ENCODE measurements at places on chromosomes 3 and 15.

DNA sequence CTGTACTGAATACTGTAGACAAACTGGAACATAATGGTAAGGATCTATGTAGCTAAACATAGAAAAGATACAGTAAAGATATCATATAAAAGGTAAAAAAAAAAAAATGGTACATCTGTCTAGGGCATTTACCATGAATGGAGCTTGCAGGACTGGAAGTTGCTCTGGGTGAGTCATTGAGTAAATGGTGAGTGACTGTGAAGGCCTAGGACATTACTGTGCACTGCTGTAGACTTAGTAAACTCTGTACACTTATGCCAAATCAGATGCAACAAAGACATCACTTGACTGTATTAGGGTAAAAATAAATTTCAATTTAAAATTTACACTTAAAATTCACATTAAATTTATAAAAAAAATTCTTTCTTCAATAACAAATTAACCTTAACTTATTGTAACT is 281.3 kb upstream of the LMCD1 start:
- DNase-seq: no peak

- no peak for DNase-seq
Observed at GRCh38 chr3:182797876-182798275, 4.6 kb downstream of the ATP11B start.

- no peak for DNase-seq
Observed at GRCh38 chr15:93270937-93271467, 182.0 kb upstream of the RGMA start.

DNA sequence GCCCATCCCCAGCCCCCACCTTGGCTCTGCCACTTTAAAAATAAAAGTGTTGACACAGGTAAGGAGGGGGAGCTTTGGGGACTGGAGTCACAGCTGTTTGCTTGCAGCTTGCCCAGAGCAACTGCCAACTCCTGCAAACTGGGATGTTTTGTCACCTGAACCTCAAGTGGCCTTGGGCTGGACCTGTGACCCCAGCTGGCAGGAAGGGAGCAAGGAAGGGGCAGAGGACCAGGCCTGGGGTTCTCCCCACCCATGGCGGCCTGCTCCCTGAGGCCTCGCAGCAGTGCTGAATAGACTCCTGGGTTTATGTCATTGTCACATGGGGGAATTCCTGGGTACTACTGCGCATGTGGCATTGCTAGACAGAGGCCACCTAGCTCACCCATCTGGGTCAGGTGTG is 246.9 kb upstream of the TLE3 start:
- DNase-seq: no peak

DNA sequence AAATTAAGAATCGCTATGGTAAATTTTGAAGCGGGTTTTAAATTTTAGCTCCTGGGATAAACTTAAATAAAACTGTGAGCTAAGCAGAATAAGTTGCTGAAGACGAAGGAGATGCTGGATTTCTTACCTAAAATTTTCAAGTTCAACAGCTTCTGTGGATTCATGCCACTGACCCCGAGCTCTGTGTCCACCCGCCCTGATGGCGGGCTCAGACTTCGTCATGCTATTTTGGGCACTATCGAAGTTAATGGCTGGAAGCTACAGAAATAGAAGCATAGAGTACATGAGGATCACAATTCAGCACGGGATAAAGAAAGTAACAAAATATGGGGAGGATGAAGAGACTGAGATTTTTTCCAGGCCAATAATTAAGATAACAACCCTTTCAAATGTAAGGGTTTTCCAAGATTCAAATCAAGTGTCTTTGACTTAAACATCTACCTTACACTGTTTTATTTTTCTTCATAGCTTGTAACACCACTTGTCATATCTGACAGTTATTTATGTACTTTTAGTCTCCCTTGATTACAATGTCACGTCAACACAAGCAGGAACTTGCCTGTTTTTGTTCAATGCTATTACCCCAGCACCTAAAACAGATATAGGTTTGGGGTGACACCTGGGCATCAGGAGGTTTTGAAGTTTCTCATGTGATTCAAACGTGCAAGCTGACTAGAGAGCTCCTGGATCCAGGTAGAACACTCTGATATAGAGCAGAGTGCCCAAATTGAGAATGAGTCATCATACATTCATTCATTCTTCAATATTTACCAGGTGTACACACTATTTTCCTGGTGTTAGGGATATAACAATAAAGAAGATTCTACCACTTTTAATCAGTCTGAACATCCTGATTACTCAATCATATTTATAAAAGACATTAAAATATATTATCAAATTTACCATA is 23.0 kb downstream of the NEK10 start:
- no peak for DNase-seq

- DNase-seq: peak; percentile 49
Observed at GRCh38 chr15:77959432-77959879, 118.1 kb downstream of the TBC1D2B start.

- no peak for DNase-seq
Observed at GRCh38 chr15:38624244-38625205, 59.9 kb upstream of the RASGRP1 start.

- no peak for DNase-seq
Observed at GRCh38 chr3:56467801-56468183, 475 bp downstream of the ERC2 start.

DNA sequence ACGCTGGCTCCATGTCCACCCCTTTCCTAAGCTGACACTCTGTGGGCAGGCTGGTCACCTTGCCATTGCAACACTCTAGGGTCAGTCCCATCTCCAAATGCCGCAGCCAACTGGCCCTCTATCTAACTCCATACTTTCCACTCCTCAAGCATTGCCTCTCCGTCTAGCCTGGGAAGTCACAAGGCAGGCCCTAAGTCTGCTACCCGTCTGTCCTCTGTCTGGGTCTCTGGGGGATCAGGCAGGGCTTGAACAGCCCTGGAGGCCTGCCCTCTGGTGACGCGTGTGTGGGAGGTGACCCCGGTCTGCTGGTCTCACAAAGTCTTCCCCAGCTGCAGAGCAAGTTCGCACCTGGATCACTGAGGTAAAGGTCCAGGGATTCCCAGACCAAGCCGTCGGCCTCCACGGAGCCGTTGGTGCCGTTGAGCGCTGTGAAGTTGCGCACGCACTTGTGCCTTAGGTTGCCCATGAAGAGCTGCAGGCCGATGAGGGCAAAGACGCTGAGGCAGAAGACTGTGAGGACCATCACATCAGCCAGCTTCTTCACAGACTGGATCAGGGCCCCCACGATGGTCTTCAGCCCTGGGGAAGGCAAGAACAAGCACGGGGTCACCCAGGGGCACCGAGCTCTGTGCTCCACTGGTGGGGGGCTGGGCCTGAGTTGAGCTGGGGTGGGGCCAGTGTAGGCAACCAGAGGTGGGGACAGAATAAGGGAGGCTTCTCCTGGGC is 39.9 kb downstream of the SCN5A start:
- DNase-seq: no peak

- DNase-seq: no peak
Observed at GRCh38 chr15:68097029-68097428, 42.9 kb downstream of the PIAS1 start.

GRCh38 chr3:64395490-64395889 is 170.2 kb upstream of the PRICKLE2 start:
- DNase-seq: no peak

DNA sequence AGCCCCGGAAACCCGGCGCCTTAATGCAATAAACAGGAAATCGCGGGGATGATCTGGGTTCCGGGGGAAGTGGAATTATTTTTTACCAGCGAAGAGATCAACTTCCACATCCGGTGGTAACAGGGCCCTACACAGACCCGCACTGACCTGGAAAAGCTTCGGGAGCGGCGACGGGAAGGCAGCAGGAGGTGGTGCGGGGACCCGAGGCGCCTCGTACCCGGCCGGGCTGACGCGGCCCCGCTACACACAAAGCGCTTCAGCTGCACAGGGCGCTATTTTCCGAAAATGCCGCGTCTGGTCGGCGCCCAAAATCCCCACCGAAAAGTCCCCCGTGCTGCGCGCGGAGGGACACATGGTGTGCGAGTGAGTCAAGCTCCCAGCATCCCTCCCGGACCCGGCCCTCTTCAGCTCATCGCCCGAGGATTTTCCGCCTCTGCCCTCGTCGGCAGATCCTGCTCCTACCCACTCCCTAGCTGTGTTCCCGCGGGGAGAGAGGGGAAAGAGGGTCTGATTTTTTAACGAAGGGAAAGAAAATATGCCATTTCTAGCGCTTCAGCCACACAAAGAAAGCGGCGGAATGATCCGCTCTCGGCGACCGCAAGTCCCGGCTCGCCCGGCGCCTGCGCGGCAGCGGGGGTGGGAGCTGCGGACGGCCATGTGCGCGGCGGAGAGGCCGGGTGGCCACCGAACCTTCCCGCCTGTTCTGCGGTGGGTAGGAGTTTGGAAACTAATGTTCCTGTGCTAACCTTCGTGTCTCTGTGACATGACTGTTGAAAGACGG is at the start of gene GABPB1:
Gene GABPB1, minus strand, starts transcription at position 361 of the 781 bp plus-strand sequence. CDS start 45,400 bp downstream, outside the sequence.
- peak; percentile 42 for DNase-seq

DNA sequence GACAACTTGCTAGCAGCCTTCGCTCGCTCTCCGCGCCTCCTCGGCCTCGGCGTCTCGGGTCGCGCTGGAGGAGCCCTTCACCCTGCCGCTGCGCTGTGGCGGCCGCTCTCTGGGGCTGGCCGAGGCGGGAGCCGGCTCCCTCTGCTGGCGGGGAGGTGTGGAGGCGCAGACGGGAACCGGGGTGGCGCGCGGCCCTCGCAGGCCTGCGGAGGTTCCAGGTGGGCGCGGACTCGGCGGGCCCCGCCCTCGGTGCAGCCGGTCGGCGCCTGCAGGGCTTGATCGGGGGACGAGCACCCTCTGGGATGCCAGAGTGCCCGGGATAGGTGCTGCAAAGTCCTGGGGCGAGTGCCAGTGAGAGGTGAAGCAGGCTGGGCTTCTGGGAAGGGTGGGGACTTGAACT is 989.9 kb downstream of the ROBO2 start:
- DNase-seq: no peak

- no peak for DNase-seq
Observed at GRCh38 chr15:99436542-99437314, 129.1 kb upstream of the MEF2A start.

DNA sequence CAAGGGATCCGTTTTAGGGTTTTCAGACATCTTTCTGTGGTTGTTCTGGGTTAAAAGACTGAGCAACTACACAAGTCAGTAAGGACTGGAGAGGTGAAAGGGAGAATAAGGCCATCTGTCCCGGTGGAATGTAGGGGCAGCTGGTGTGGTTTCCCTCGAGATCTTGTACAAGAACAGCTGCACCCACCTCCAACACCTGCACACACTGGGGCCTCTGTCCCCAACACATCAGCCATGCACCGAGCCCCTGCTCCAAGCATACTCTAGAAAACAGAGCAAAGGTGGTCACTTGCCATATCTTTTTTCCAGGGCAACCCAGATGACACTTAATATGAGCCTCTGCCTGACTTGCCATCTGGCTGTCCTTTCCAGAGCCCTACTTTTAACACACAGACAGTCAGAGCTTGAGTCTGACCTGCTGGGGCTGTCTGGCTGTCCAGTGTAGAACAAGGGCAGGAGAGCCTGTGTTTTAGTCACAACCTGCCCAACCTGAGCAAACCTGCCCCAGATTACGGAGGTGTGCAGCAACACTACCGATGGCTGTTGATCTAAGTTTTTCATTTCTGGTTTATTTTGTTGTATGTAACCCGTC is 12.2 kb downstream of the MAN2A2 start:
- no peak for DNase-seq

GRCh38 chr15:83602021-83602420 is 51.9 kb upstream of the ADAMTSL3 start:
- peak; percentile 21 for DNase-seq

- no peak for DNase-seq
Observed at GRCh38 chr3:48273594-48274211, 32.8 kb downstream of the ZNF589 start.

- no peak for DNase-seq
Observed at GRCh38 chr3:58356054-58356453, 23.4 kb downstream of the PXK start.

GRCh38 chr3:114103858-114104257 is 47.3 kb downstream of the QTRT2 start:
- no peak for DNase-seq

DNA sequence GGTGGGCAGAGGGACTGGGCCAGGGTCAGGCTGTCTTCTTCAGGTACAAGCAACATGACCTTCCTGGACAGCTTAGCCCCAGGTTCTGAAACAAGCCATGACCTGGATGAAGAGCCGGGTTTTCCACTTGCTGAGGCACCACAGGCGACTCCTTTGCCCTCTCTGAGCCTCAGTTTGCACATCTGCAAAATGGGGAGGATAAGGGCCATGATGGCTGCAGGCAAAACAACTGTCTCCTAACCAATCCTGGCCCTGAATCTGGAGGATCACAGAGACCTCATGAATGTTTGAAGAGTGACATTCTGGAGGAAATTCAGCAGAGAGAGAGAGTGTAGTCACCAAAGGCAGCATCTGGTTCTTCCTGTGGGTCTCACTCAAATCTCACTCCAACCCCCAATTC is 8.0 kb downstream of the SLC6A1 start:
- no peak for DNase-seq

DNA sequence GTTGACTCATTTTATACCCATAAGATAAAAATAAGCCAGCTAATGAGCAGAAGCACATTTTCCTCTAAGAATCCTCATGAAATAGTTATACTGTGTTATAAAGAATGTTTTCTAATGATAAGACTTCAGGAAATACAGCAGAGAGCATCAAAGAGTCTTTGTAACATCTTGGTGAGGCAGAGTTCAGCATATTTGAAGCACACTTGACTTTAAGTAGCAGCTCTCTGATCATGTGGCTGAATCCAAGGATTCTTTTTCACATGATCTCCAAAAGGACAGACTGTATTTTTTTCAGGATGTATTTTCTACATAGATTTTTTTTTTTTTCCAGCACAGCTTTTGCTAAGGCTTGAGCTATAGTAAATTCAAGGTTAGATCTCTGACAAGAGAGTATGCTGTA is 195.1 kb downstream of the SI start:
- no peak for DNase-seq

DNA sequence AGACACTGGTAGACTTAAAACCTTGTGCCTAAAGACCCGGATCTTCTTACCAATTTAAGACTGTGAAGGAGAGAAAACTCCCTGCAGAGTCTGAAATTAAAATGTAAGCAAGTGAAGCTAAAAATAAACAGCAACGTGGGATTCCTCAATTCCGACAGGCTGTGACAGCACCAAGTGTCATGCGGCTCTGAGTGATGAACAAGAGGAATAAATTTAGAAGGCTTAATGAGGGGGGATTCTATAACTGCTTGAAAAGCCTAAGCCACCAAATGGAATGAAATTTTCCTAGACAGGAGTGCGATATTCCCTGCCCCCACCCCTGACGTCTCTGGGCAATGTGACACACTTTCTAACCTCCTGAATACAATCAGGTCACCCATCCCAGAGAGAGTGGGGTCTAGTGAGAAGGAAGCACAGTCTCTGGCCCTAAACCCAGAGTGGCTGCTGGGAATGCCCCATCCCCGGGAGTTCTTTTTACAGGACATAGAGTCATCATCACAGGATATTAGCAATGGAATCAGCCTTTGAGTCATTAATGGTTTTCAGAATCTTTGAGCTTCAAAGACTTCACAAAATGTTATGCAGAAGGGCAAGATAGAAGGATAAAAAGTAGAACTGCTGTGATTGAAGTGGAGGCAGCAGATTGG is 114.3 kb downstream of the EDEM1 start:
- no peak for DNase-seq
